Glomerular endothelial cell (primary cell): ENCODE measurements at places on chromosomes 16 and 17.

DNA sequence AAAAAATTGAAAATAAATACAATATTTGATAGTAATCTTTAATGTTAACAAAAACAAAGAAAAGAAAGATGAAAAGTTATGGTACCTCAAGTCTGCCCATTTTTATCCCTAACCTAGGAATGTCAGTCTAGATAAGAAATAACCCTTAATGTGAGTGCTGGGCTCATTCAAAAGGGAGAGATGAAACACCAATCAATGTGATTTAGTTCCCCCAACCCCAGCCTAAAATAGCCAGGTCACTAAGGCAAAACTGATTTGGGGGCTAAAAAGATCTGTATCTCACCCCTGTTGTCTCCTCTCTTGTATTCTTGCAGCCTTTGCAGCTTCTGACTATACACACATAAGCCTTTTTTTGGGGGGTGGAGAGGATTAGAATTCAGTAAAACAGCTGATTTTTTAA, 3.2 kb upstream of the IGF2BP1 start:
- DNase-seq, result no peak

- DNase-seq, result no peak
Observed at GRCh38 chr17:16900288-16900882, 71.5 kb downstream of the TNFRSF13B start.

DNA sequence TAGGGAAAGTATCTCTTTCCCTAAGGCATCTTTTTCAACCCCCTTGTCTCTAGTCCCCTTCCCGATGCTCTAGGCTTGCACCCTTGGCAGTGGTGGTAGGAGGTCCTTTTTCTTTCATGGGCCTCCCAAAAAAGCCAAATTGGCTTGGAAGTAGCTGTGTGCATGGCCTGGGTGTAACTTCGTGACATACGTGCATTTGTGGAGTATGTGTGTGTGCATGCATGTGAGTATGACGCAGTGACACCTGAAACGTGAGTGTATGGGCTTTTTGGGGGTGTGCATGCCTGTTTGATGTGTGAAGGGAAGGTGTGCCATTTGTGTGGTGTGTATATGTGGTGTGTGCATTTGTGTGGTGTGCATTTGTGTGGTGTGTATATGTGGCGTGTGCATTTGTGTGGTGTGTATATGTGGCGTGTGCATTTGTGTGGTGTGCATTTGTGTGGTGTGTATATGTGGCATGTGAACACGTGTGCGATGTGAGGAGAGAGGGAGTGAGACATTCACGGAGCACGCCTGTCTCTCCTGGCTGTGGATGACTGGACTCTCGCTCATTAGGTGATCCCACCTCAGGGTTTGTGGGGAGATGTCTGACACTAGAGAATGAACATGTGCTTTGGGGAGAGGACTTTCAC, 15.7 kb downstream of the IGFBP4 start:
- no peak for DNase-seq

DNA sequence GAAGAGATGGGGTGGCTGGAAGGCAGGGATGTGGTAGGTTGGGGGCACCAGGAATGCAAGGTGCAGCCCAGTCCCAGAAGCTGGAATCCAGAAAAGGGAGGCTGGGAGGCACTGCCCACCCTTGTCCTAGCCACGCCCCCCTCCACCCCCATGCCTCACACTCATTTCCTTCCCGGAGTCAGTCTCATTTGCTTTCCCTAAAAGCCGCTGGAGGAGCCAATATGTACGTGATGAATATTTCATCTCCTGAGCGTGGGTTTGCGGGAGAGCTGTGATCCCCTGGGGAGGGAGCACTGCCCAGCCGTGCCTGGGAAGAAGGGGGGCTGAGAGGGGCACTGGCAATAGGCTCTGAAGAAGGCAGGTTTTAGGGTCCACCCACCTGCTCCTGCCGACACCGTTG, 124.5 kb upstream of the LHX1 start:
- no peak for DNase-seq

- no peak for DNase-seq
Observed at GRCh38 chr16:154217-155030, 2.0 kb downstream of the HBZ start.

- DNase-seq, result no peak
Observed at GRCh38 chr17:34756637-34757021, 177.2 kb downstream of the TMEM132E start.

DNA sequence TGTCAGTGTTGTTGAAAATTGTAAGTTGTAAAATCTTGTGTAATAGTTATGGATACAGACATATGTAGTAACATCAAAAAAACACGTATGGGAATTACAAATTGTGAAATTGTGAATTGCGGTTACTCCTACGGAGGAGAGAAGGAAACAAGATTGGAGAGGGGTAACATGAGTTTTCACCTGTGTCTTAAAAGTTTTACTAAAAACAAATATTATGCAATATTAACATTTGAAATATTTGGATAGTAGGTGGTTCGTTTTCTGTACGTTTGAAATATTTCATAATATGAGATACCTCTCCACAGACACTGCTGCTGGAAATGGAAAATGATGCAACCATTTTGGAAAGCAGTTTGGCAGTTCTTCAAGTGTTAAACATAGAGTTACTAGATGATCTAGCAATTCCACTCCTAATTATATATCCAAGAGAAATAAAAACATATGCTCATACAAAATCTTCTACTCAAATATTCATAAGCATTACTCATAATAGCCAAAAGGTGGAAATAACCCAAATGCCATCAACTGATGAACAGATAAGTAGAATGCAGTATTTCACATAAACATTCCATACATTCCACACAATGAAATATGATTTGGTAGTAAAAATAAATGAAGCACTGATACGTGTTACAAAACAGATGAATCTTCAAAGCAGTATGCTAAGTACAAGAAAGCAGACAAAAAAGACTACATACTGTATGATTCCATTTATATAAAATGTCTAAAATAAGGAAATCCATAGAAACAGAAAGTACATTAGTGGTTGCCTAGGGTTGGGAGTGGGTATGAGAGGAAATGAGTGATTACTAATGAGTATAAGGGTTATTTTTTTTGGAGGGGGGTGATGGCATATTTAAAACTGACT, 40.7 kb upstream of the ABCA10 start:
- peak; percentile 61 for DNase-seq

DNA sequence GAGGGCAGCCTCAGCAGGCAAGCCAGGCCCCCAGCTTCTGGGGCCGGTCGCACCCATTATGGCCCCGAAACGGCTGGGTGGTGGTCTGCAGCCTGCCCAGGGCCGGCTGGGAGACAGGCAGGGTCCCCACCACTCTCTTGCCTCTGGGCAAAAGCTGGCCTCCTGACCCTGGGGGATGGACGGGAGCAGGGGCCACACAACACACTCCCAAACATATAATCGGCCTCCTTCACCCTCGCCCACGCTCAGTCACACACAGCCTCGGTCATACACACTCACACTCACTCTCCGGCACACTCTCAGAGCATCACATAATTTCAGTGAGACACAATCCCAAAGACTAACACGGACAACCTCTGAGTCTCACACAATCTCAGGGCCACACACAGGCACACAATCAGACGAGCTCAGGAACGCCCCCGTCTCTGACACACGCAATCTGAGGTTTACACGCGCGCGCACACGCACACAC, 589 bp downstream of the PEMT start:
- no peak for DNase-seq

- peak; percentile 93 for DNase-seq
Observed at GRCh38 chr16:3819746-3820724, 60.5 kb downstream of the CREBBP start.

DNA sequence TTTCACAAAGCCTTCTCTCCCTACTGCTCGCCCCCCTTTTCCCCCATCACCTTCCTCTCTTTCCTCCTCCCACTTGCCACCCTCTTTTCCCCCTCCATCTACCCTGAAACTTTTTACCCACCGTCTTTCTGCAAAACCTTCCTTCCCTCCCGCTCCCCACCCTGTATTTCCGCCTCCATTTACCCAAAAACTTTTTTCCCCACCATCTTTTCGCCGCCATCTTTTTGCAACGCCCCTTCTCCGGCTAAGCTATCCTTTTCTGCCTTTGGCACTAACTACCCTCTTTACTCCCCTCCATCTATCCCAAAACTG, 205.2 kb upstream of the WSB1 start:
- no peak for DNase-seq

- DNase-seq, result no peak
Observed at GRCh38 chr16:23071196-23072083, 77.8 kb downstream of the USP31 start.

DNA sequence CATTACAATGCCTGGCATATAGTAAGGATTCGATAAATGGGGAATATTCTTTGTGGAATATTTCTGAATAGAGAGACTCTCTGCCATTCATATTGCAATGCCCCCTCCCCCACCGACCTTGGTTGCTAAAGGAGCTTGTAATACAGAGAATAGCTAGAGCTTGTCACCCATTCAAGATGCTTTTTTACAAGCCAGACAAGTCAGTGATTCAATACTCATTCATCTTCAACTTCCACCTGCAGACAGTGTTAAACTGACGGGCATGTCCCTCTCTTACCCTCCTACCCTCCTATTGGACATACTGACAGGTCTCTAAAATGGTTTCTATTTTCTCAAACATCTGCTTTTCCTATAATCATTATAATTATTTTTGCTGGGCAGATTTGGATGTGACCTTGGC, 257.4 kb downstream of the KCNJ2 start:
- DNase-seq, result no peak

DNA sequence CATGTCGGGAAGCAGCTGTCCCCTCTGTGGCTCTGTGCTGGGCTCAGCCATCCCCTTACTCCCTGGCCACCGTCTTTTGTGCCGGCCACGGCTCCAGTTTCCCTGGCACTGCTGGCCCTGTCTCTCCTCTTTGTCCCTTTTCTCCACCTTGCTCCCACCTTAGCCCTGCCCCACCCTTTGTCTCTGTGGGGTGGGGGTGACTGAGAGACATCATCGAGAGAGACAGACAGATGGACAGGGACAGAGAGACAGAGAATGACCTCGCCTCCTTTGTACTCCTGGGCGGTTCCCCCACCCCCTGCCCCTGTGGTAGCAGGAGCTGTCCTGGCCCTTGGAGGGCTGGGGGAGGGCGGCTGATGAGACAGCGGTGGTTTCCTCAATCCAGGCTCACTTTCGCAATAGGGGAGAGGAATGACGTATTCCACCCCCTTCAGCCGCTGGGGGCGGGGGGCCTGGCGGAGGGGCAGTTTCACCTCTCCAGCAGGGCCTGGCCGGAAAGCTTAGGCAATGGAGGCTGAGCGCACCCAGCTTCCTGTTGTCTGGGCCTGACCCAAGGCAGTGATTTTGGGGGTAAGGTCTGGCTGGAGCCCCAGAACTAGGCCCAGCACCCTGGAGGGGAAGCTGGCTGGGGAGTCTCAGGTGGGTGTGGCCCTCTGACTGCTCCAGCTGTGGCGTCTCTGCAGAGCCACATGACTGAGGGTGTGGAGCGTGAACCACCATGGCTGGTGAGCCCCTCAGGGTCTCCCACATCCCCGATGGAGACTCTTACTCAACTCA, 7.3 kb downstream of the FMNL1 start:
- no peak for DNase-seq
